ENCODE measurements at places on chromosomes 3 and 15.

DNA sequence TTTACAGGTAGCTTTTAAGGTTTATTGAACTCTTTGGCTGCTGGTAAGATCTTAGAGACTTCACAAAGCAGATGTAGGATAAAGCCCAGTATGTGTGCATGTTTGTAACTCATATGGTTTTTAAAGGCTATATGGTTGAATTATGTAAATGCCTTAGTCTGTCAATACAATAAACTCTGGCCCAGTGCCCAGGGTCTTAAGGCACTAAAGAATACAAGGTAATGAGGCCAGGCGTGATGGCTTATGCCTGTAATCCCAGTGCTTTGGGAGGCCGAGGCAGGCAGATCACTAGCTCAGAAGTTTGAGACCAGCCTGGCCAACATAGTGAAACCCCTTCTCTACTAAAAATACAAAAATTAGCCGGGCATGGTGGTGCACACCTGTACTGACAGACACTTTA lies 170.3 kb upstream of the CGNL1 start:
- no peak for DNase-seq

GRCh38 chr3:43215663-43216275 lies 70.6 kb upstream of the SNRK start:
- DNase-seq = peak; percentile 8

DNA sequence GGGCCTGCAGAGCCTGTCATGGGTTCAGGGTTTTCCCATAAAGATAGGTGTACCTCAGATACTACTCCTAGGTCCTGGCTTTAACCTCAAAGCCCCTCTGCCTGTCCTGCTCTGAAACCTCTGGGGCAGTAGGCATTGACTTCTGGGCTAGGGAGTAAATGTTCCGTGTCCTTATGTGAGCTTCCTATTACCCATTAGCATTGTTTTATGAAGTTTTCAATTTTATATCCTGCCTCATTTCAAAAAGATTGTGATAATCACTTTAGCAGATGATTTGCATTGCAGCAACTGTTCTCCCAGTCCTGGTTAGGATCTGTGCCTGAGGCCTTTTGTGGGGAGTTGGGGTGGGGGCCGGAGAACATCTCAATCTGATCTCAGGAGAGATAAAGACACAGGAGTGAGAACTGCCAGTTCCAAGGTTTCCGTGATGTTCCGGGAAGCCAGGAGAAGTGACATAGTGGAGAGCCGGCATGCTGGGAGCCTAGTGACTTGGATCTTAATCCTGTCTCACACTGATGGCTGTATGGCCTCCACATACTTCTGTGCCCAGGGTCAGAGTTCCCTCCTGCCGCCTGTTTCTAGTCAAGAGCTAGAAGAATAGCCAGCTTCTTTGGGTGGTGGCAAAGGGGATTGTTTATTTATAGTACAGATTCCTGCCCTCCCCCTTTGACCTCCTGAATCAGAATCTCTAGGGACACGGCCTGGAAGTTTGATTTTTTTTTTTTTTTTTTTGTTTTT lies 10.6 kb downstream of the TPM1 start:
- DNase-seq = no peak

DNA sequence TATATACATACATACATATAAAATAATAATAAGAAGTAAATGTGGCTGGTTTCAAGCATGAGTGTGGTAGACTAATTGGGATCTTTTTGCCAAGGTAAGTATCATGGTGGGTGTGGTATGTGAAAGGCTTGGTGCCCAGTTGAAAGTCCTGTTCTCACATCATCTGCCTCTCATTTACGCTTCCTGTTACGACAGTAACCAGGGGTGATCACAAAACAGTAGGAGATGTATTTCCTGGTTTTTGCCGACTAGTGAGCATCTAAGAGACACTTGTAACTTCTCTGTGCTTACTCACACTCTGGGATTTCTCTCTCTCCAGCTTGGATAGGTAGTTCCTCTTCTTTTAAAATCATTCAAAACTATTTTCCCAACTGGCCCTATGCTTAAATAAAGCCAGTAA lies 1028.3 kb upstream of the NR2F2 start:
- no peak for DNase-seq

- no peak for DNase-seq
These were observed 4.8 kb downstream of the CX3CR1 start for GRCh38 chr3:39275052-39275451.

- DNase-seq = no peak
These were observed 47.6 kb downstream of the TRIM71 start for GRCh38 chr3:32865383-32865782.

- no peak for DNase-seq
These were observed 282.1 kb downstream of the RPLP1 start for GRCh38 chr15:69734699-69735098.

DNA sequence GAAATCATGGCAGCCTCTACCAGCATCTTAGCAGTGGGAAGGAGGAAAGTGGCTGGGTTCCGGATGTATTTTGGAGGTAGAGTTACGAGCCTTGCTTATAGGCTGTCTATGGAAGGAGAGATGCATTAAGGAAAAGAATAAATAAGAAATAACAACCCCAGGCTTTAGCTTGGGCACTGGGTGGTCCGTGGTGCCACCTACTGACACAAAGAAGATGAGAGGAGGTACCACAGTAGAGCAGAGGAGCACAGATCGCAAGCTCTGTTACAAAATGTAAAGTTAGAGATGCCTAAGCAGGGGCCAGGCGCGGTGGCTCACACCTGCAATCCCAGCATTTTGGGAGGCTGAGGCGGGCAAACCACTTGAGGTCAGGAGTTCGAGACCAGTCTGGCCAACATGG lies 74.8 kb downstream of the TMEM39A start:
- DNase-seq = no peak

GRCh38 chr3:10764259-10765051 lies 51.6 kb upstream of the SLC6A11 start:
- no peak for DNase-seq

DNA sequence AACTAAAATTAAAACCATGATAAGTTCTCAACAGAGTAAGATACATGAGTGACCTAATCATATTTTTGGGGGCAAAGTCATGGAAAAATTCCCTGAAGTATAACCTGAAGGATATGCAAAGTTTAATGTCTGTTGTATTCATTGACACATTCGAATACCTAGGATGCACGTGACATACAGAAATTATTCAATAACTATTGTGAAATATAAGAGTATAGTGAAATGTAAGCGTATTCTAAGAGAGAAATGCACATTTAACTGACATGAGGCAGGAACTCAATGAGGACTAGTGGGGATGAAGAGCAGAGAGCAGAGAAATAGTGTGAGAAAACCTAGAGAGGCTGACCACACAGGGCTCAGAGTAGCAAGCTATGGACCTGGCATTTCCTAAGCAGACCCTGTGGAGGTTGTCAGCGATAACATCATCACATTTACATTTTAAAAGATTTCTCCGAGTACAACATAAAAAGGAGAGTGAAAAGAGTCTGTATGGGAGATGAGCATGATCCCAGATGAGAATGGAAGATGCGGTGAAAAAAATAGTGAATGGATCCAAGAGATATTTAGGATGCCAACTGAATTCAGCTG lies 588.8 kb downstream of the MAGI1 start:
- no peak for DNase-seq

DNA sequence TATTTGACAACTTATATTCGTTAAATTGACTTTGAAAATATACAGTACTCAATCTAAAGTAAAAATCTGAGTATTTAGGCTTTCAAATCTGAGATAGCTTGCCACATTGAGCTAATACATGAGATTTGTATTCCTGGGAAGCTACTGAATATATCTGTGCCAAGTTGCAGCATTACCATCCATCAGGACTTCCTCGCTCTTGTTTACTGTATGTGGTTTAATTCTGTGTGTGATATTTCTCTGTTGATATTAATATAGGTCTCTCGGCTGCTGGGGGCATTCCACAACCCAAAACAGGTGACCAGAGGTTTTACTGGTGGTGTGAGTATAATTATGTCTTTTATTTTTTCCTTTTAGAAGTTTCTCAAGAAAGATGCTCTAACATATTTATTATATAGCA lies 5.8 kb downstream of the IDH3A start:
- no peak for DNase-seq

DNA sequence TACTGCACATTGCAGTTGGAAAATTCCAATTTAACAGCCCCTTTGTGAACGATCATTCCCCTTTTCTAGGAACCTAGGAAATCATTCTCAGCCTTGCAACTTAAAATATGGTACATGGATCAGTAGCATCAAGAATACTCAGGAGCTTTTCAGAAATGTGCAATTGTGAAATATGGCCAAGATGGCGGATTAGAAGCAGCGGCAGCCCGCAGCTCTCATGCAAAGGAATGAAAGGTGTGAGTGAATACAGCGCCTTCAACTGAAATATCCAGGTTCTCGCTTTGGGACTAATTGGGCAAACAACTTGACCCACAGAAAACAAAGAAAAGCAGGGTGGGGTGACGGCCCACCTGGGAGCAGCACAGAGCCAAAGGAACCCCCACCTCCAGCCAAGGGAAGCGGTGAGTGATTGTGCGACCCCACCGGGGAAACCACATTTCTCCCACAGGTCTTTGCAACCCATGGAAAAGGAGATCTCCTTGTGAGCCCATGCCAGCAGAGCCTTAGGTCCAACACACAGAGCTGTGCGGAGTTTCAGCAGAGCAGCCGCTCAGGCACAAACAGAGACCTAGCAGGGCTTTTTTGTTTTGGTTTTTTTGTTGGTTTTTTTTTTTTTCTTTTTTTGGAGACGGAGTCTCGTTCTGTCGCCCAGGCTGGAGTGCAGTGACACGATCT lies 7.6 kb upstream of the AVEN start:
- DNase-seq = no peak

- DNase-seq = no peak
These were observed 805.3 kb upstream of the LMCD1 start for GRCh38 chr3:7696320-7696719.

- DNase-seq = no peak
These were observed 32.1 kb upstream of the NUDT16 start for GRCh38 chr3:131349454-131349853.

DNA sequence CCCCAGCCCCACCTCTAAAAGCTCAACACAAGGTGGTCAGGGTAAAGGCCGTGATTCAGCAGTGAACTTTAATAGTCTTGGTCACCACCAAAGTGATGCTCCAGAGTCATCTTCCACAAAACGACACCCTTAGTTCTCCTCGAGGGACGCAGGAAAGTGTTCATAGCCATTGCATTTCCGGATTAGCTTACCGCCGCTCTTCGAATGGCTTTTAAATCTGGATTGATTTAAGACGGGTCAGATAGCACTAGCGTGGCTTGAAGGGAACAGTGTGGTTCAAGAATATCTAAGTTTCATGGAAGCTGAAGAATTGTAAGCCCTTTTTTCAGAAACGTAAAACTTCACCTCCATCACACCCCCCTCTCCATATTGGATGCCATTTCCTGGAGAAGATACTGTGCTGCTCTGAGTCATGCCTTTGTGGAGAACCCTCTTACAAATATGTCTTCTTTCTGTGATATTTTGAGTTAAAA lies 829 bp downstream of the RNF7 start:
- peak; percentile 62 for DNase-seq

DNA sequence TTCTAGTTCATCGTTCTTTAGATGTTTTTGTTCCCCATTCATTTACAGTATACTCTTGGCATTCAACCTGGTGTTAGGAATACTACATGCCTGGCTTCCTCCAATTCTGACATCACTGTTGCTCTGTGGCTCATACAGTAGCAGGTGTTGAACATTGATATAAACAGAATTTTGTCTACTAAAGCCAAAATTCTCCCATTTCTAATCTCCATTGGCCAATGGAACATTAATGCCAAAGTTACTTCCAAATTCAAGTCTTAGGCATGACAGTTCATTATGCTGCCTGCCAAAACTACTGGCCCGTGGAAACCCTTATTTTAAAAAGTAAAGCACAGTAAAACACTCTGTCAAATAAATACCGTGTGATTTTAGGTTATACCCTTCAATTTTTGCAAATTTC lies 368.0 kb downstream of the NAALADL2 start:
- no peak for DNase-seq

DNA sequence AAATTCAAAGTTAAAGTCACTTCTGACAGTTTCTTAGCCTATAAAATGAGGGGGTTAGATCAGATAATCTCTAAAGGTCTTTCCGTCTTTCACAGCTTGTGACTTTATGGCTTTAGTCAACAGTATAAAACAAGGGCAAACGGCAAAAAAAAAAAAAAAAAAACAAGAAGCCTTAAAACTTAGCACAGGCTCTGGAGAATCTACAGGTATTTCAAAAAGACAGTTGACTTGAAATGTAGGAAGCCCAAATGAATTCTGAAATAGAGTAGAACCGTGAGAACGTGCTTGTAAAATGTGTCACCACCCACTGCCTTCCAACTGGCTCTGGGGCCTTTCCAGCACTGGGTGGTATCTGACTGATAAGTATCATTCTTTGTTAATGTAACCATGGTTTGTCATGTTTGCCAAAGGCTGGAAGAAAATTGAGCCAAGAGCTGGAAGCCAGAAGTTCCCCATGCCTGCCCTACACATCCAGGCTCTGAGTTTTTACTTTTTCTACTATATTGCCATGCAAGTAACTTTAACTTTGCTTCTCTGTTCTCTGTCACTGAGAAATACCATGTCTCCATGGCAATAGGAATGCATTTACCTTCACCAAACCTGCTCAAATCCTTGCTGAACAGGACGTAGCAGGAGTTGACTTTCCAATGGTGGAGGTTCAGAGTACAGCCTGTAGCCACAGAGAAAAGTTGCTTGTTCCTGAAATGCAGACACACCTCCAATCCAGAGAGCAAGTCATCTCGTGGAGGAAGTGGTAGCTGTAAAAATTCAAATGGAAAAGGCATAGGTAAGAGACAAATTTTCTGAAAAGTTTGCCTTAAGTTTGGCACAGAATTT lies 35.8 kb upstream of the THSD4 start:
- no peak for DNase-seq

GRCh38 chr15:88894348-88894818 lies 961 bp downstream of the HAPLN3 start:
- DNase-seq = peak; percentile 46

GRCh38 chr3:64667138-64667537 lies 20.7 kb downstream of the ADAMTS9 start:
- no peak for DNase-seq

DNA sequence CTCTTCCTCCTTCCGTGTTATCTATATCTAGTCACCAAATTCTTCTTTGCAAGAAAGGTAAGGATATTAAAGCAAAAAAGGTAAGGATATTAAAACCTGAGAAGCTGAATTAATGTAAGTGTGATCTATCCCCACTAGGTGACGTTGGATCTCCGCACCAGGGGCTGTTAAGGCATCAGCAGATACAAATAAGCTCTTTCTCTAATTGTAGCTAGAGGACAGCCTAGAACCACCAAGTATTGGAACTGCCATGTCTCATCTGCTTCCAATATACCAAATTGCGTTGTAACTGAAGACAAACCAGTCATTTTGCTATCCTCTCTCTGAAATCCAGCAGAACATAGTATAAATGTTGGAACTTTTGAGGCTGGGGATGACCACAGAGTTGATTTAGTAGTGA lies 471.2 kb upstream of the TGFBR2 start:
- DNase-seq = no peak

GRCh38 chr15:98324341-98324970 lies 323.9 kb upstream of the IGF1R start:
- no peak for DNase-seq

- DNase-seq = no peak
These were observed 175.6 kb downstream of the GREM1 start for GRCh38 chr15:32893421-32893820.
